Fibroblast of lung (primary cell): ENCODE measurements at places on chromosomes 7 and 10.
A peak's percentile ranks its signal among the peaks of the same experiment; 100 is the strongest.

GRCh38 chr7:17318146-17318545 lies 19.7 kb downstream of the AHR start:
- DNase-seq, result peak; percentile 92

- DNase-seq, result peak; percentile 95
Observed at GRCh38 chr7:130144312-130145171, 60.7 kb downstream of the TMEM209 start.

- DNase-seq, result peak; percentile 56
Observed at GRCh38 chr7:111012149-111012548, 78.8 kb upstream of the LRRN3 start.

DNA sequence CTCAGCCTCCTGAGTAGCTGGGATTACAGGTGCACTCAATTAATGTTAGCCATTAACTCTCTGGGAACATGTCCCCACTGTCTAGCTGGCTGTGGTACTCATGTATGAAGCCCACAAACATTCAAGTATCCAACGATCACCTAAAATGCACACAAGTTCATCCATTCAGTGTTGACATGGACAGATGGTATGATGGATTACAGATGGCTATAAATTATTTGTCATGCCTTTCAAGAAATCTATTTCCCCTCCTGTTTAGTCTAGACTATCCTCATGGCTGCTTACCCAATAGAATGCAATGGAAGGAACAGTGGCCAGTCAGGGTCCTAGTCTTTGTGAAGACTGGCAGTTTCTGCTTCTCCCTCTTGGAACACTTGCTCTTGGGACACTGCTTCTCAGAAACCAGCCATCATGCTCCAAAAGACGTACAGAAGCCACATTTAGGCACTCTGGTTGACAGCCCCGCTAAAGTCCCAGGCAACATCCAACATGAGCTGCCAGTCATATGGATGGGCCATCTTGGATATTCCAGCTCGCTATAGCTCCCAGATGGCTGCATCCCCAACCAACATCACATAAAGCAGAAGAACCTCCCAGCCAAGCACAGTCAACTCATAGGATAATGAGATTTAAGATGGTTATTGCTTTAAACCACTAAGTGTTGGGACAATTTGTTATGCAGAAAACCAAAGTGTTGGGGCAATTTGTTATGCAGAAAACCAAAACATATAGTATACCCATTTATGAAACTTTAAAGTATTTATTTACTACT lies 33.1 kb downstream of the MYL10 start:
- DNase-seq, result no peak

- DNase-seq, result no peak
Observed at GRCh38 chr7:78073609-78074382, 275.2 kb downstream of the PHTF2 start.

DNA sequence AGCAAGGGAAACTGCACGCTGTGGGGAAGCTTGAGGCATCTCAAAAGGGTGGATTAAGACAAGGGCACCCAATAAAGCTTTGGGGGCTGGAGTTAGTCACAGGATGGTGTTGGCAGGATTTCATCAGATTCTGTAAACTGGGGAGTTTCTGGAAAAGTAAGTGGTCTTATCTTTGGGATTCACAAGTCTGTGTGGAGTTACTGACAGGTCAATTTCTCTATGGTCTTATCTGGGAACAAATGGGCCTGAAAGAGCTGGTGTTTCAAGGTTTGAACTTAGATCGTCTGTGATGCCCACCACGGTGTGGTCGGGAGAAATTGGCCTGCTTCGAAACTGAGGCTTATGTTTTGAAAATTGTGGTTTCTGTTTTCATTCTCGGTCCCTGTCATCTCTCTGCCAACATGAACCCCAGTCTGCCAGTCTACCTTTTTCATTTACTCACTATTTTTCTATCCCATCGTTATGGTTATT lies 23.8 kb upstream of the AOAH start:
- peak; percentile 33 for DNase-seq

- DNase-seq, result no peak
Observed at GRCh38 chr10:45438466-45439090, 64.6 kb downstream of the ALOX5 start.

DNA sequence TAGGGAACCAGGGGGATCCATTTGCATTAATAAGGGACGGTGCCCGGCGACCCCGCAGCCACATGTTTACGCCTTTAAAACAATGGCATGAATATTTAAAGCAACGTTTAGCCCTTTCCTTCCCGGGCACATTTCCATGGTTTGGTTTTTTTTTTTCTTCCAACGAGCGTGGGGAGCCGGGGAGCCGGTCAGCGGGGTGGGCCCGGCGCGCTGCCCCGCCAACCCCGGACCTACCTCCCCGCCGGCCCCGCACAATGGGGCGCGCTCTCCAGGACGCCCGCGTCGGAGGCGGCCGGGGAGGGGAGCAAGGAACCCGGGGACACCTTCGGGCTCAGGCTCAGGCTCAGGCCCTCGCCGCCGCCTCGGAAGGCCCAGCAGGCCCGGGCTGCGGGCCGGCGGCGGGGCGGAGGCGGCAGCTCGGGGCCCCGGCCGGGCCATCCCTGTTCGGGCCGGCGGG lies 1.0 kb downstream of the SEPHS1 start:
- peak; percentile 22 for DNase-seq

DNA sequence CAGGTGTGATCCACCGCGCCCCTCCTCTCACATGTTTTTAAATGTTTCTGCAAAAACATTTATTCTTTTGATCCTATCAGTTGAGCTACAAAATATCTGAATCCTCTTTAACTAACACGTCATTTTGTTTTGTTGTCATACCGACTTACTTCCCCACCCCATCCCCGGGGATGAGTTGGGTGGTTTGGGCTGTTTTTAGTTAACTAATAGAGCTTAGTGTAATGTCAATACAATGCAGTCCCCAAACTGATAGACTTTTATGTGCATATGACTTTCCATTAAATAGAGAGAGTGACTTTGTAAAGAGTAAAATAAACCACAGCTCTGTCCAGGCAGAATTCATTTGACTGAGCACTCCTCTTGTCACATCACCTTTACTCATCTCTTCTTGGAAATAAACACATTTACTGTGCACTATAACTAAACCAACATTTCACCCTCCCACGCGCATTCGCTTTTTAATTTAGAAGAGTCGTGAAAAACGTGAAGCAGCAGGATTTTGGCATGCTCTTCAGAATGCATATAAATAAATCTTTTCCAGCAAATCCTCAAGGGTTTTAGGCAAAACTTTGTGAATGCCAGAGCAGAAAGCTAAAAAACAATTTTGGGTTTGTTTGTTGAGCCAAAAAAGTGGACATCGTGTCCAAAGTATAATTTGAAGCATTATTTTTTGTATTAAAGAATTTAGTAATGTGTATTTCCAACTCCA lies 187.4 kb upstream of the MGMT start:
- DNase-seq, result no peak

DNA sequence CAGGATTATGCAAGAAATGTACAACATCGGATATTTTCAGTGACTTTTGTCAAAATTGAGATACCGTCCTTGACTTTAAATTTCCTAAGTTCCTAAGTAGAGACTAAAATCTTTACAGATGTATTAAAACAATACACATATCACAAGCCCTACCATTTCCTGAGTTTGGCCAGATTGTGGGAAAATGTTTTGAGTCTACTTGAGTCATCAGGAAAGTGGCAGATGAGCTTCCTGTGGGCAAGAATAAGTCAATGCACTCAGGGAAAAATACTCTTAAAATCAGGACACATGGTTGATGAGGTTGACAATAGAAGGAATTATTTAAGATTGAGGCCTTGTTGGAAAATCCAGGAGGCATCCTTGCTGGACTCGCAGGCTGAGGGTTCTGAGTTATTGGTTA lies 162.5 kb downstream of the SNX10 start:
- DNase-seq, result no peak

DNA sequence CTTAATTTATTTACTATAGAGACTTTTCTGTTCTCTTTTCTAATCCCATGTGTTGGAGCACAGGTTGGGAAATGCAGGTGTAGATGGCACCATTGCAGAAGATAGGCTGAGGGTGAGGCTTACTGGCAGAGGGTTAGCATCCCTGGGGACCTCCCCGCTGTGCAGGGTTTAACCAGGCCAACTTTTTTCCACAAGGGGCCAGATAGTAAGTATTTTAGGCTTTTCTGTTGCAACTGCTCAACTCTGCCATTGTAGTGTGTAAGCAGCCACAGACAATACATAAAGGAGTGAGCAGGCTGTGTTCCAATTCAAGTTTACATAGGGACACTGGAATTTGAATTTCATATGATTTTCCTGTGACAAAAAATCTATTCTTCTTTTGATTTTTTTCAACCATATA lies 34.6 kb upstream of the AOAH start:
- no peak for DNase-seq

DNA sequence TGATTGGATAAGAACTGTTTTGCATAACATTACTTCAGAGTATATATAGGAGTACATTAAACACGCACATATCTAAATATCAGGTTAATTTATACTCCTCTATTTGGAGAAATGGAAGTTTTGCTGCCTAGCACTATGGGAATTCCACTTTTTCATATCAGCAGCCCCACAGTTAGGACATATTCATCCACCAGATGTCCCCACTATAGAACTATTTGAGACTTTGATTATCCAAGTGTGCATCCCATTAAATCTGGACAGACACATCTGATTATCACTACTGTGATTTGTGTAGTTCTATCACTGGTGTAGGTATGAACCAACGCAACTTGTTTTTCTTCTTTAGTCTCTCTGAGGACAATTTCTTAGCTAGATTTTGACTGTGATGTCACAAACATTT lies 345.7 kb downstream of the THSD7A start:
- no peak for DNase-seq

GRCh38 chr10:112548535-112549276 lies 101.7 kb downstream of the VTI1A start:
- DNase-seq, result no peak

DNA sequence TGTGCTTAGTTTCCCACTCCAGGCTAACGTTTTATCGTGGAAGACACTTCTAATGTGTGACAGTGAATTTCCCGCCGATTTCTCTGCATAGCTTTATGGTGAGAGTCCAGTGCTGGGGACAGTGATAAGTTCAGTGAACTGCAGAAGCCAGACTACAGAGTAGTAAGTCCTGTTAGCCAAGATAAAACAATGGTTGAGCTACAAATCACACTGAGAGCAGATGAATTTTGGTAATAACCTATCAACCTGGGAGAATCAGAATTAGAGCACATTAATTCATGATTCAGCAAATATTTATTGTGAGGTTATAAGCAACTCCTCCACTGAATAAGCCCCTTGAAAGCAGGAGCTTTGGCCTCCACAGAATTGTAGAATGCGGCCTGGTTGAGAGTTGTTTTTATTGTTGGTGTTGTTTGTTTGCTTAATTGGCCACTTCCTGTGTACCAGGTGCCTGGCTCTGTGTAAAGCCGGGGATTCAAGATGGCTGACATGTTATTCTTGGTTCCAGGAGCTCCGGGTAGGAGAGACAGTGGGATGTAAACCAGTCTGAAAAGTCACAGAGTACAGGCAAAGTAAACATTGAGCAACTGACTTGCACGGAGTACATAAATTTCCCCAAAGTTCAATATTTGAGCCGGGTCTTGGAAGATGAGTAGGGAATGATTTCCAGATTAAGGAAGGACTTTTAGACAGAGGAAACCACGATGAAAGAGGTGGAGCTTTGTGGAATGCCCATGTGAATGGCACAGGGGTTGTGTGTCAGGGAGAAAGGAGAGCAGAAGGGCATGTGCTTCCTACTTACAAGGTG lies 112.7 kb downstream of the SNX10 start:
- no peak for DNase-seq

DNA sequence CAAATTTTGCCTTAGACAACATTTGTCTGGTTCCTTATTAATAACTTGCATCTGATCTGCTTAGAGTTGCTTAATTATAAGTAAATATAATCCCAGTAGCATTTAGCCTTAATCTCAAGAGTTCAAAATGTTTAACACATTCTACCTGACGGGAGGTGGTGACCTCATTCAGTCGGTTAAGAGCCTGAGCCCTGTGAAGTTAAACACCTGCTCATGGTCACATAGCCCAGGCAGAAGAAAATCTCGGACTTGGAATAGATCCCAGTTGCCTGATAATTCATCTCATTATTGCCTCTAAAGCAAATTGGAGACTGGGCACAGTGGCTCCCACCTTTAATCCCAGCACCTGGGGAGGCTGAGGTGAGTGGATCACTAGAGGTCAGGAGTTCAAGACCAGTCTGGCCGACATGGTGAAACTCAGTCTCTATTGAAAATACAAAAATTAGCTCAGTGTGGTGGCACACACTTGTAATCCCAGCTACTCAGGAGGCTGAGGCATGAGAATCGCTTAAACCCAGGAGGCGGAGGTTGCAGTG lies 18.6 kb upstream of the ASCC1 start:
- DNase-seq, result no peak

GRCh38 chr10:43128958-43129706 lies 9.1 kb upstream of the CSGALNACT2 start:
- peak; percentile 98 for DNase-seq

GRCh38 chr7:37081436-37081835 lies 357.1 kb upstream of the AOAH start:
- DNase-seq, result no peak

DNA sequence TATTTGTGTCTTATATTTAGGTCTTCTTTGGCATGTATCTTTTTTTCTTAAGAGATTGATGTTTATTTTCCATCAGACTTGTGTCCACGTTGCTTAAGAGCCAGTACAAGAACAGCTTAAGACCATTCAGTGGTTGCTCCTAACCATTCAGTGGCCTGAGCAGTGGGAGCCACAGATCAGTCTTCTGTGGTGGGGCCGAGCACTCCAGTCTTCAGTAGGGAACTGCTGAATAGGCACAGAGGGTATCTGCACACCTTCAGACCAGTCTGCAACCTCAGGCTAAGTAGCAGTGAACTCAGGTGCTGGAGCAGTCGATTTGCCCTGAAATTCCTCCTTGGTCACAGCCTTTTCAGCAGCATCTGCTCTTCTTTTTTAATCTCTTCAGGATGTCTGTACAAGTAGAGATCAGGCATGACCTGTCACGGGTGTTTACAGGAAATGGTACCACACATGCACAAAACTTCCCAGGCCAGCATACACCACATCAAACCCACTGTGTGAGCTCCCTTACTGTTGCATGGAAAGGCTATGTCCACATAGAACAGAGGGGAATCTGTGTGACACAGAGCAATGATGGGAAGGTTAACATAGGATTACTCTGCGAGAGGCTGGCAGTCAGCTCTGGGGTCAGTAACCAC lies 51.5 kb downstream of the FAM107B start:
- no peak for DNase-seq

- DNase-seq, result no peak
Observed at GRCh38 chr7:52074912-52075311, 758.3 kb upstream of the COBL start.

GRCh38 chr7:136167991-136168390 lies 190.8 kb upstream of the MTPN start:
- no peak for DNase-seq

GRCh38 chr10:123303581-123304337 lies 149.6 kb downstream of the BUB3 start:
- DNase-seq, result no peak
